ENCODE measurements at places on chromosomes 5 and 9. TPM values are rescaled to one million over a fixed set of nuclear protein-coding genes. Genes with fewer than 3 reads are reported as not detected.

DNA sequence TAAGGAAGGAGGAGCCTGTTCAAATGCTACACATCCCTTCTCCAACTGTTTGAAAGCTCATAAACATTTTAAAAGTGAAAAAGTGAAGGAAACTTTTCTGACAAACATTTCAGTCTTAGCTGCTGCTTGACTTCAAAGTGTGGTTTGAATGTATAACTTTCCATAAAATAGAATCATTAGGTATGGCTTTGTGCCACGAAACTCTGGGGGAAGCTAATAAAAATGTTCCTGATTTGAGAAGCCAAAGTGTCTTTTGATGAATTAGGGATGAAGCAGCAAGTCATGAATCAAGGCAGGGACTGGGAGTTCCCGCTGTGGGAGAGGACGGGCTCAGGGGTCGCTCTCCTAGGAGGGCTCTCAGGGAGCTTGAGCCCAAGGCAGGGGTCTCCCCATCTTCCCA is 15.3 kb downstream of the MVB12B start:
- no peak for DNase-seq

GRCh38 chr9:100394032-100394695 is 32.8 kb upstream of the MSANTD3 start:
- DNase-seq: no peak

- no peak for DNase-seq
Observed at GRCh38 chr9:27566118-27566517, 7.2 kb downstream of the C9orf72 start.

DNA sequence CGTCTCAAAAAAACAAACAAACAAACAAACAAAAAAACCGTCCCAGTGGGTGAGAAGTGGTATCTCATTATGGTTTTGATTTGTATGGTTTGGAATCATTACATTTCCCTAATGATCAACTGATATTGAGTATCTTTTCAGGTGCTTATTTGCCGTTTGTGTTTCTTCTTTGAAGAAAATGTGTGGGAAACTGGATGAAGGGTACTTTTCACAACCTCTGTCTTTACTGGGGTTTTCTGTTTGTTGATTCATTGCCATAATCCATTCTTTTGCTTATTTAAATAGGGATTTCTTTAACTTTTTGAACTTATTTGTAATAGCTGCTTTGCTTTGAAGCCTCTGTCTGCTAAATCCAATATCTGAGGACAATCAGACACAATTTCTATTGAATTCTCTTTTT is 9.2 kb upstream of the BICD2 start:
- DNase-seq: no peak

DNA sequence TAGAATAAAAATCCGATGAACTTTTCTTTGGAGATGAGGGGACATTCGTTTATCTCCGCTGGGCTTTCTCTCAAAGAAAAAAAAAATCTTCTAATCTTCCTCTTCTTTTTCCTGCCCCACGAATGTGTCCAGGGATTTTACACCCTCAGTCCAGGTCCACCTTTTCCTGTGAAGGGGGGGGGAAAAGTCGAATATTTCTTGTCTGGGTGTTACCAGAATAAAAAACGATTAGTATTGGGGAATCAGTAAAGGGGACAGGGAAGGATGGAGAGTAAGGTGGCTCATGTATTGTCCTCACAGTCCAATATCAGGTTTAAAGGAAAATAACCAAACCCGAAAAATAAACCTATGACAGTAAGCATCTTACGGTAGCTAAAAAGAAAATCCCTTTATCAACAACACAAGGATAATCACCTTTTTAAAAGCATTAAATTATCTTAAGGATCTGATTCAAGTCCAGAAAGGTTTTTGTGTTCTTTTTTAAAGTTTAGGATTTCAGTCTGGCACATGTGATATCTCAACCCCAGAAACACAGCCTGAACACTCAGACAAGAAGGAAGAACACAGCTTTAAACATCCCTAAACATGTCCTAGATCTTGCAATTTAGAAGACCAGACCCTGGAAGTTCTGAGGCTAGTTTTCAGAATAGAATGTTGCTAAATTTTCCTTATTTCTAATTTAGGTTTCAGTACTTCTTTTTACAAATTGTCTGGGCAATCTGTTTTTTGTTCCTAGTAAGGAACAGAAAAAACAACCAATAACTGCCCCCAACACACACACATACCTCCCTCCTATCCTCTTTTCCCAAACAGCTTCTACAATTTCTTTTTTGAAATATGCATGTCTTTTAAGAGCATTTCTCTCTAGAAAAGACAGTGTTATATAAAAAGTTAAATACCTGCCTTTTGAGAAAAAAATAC is 1.2 kb downstream of the ZNF608 start:
- no peak for DNase-seq

GRCh38 chr5:78215972-78216371 is 78.5 kb downstream of the AP3B1 start:
- DNase-seq: no peak

DNA sequence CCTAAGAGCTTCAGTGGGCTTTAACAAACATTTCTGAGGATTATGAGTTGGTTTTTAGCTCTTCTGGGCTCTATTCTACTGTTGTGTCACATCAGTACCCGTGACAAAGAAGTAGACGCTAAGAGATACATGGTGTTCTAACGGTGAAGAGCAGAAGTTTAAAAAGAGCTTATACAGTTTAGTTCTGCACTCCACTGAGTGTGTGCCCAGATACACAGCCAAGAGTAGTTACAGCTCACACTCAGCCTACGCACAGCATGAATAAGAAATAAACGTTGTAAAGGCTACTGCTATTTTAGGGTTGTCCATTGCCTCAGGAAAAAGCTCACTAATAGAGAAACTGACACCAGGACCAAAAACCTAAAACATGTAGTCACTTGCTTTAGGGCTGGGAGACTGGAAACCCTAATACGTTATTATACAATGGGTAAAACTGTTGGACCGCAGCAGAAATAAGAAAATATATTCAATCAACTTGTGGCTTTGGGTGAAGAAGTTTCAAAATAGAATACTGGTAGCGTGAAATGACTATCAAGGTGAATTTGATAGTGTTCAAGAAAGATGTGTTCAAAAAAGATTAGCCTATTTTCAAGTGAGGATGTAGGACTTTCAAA is 34.7 kb downstream of the PSIP1 start:
- no peak for DNase-seq

DNA sequence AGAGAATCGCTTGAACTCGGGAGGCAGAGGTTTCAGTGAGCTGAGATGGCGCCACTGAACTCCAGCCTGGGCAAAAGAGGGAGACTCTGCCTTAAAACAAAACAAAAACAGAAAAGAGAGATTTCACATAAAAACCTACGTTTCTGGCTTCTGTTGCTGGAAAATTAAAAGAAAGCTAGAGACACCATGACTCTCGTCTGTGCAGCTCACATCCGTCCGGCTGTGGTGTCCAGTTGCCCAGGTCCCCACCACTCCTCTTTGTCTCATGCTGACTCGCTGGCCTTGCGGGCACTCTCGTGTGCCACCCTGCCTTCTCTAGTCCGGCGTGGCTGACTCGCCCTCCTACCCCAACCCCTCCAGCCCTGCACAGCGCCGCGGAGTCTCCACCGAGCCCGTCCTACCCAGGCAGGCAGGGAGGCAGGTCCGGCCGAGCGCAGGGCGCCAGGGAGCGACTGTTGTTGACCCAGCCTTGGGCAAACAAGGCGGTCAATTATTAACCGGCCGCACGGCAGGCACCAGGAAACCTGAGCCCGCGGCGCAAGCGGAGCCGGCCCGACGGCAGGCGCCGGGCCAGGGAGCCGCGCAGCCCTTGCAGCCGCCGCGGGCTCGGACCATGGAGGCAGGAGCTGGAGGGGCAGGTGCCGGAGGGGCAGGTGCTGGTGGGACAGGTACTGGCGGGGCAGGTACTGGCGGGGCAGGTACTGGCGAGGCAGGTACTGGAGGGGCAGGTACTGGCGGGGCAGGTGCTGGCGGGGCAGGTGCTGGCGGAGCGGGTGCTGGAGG is at the start of gene PRRT1B:
Gene PRRT1B, plus strand, starts transcription at position 521 of the 783 bp plus-strand sequence. Its CDS starts 93 bp downstream, at position 614.
- DNase-seq: no peak

GRCh38 chr5:66149950-66150349 is 5.8 kb downstream of the SREK1 start:
- DNase-seq: no peak

GRCh38 chr9:32782476-32783167 is 718 bp upstream of the TMEM215 start:
- DNase-seq: no peak

GRCh38 chr9:3962496-3962895 is 337.4 kb downstream of the GLIS3 start:
- DNase-seq: no peak

DNA sequence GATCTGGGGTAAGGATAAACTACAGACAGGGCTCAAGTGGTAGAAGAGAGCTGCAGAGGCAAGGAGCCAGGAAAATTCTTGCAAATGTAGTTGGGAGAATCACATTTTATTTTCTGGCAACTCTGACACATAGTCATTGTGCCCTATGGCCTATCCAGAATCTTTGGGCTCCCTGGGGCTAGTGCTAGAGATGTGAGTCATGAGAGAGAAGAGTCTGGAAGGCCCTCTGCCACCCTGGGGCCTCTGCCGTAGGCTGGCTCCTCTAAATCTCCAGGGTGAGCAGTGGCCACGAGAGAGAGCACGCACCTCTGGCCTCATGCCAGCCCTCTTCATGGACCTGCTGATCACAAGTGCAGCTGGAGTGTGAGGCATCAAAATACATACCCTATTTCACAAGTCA is 74.3 kb upstream of the SSBP2 start:
- no peak for DNase-seq

- DNase-seq: no peak
Observed at GRCh38 chr5:109914906-109915305, 225.2 kb downstream of the MAN2A1 start.

GRCh38 chr5:52342361-52342760 is 445.4 kb upstream of the ITGA1 start:
- DNase-seq: no peak

DNA sequence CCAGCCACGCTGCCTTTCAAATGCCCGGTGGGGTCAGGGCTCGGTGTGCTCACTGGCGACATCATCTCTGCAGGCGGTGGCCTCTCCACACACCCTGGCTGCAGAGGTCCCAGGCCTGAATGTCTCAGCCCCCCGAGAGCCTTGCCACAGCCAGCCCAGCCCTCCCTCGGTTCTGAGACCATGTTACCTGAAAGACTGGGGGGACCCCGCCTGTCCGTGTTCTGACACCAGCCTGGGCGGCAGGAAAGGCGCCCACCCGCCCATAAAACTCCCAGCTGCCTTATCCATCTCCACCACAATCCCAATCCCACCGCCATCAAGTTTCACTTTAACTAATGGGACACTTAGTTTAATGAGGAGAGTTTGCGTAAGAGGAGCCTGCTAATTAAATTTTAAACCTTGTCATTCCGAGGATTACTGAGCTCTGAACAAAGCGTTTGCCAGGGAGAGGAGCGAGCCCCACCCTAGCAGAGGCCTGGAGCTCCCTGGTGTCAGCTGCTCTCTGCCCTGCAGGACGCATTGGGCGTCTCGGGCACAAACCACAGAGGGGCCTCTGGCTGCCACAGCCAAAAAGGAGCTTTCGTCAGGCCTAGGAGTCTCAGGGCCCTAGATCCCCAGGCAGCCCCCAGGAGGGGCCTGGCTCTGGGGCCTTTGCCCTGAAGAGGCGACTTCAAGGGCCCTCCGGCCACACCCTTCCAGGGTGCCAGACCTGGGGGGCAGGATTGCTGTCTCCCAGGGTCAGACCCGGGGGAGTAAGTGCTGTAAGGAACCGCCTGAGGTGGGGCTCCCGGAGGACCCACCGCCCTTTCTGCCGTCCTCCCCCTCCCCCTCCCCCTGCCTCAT is 15.3 kb downstream of the LHX3 start:
- no peak for DNase-seq

- DNase-seq: no peak
Observed at GRCh38 chr5:146644831-146645230, 128.8 kb upstream of the GPR151 start.

- no peak for DNase-seq
Observed at GRCh38 chr9:137111788-137112563, 2.6 kb downstream of the DPP7 start.

DNA sequence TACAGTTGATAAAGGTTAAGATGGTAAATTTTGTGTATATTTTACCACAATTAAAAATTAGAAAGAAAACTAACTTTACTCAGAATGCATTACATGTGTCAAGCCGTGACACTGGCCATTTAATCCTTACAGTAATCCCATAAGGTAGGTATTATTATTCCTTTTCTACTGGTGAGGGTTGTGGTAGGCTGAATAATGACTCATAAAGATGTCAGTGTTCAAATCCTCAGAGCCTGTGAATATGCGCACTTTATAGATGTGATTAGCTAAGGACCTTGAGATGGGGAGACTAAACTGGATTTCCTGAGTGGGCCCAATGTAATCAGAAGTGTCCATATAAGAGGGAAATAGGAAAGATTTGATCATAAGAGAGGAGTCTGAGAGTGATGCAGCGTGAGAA is 288.1 kb downstream of the TMEM167A start:
- DNase-seq: no peak

DNA sequence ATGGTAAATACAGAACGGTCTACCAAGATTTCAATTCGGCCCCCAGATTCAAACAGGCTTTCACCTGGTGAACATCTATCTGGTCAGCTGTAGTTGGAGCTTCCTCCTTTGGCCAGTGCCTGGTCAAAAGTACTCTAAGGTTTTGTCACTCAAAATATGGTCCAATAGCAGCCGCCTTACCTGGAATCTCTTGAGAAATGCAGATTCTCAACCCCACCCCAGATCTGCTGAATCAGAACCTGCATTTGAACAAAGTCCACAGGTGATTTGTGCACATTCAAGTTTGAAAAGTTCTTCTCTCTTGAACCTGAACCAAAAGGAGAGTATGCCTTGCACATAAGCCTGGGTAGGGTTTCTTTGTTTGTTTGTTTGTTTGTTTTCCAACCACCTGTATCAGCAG is 17.6 kb upstream of the WHRN start:
- no peak for DNase-seq

GRCh38 chr5:111670826-111671492 is 86.0 kb downstream of the NREP start:
- no peak for DNase-seq

- DNase-seq: no peak
Observed at GRCh38 chr5:10995891-10996290, 234.9 kb upstream of the DAP start.

DNA sequence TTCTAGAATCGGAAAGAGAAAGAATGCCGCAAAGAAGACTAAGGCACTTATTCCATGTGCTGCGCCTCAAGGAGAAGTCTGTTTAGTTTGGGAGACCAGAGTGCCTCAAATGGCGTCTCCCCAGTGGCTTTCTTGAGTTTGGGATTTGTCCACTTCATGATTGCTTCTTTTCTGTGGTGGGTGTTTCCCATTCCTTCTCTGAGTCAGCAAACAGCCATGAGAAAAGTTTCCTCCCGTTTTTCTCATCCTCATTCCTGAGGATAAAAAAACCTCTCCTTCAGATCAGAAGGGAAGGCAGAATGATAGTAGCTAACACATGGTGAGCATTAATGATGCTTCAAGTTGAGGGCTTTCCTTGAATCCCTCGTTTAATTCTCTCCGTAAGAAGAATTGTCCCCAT is 275.9 kb upstream of the WWC1 start:
- DNase-seq: no peak

The C9orf153 gene
- total RNA-seq: 0.55 TPM

The RORB gene
- total RNA-seq: not detected

The FOXD4 gene
- total RNA-seq: 0.35 TPM

The TMEM252 gene
- total RNA-seq: not detected

The TRMT10B gene
- 24.3 TPM for total RNA-seq

The PTGES gene
- not detected for total RNA-seq

The PLAC8L1 gene
- not detected for total RNA-seq
